ENCODE measurements at places on chromosomes 1 and 21.

- DNase-seq, result no peak
Observed at GRCh38 chr1:229037806-229038405, 233.0 kb upstream of the RAB4A start.

DNA sequence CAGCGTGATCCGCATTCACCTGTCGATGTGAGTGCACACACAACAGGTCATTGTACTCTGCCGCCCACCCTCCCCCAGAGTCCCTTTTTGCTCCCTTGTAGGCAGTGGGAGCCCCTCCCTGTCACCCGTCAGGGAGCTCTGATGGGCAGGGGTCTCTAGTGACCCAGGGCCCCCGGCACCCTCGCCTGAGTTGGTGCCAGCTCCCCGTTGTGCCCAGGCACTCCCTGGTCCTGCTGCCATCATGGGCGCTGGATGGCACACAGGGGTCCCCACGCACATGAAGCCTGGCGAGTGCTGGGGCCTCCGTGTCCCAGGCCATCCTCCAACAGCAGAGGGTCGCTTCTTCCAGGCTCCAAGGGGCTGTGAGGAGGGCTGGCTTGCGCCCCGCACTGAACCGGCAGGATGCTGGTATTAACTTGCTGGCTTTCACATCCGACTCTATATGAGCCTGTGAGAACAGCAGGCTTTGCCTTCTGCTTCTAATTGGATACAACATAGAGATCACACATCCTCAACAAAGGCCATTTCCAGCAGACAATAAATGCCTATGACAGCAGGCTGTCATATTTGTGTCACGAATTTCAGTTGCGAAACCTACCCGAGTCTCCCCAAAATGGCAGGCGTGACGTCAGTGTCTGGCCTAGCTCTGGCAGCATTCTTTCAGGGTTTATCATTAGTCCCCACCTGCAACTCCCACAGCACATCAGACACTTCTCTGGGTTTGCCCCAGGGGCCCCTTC is 35.4 kb downstream of the KIAA1614 start:
- no peak for DNase-seq

DNA sequence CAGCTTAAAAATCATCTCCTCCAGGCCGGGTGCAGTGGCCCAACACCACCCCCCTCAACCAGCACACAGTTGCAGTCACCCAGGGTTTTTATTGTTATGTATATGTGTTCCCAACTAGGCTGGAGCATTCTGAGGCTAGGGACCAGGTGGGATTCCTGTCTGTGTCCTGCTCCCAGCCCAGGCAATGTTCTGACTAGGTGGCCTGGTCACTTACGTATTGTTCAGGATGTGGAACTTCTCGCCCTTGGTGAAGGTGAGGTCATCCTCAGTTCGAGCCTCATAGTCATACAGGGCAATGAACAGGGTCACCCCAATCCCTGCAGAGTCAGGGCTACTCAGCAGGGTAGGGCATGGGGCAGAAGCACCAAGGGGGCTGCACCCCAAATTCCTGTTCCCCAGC is 12.2 kb downstream of the FGR start:
- DNase-seq, result no peak

- DNase-seq, result peak; percentile 85
Observed at GRCh38 chr1:64966158-64966971, at the start of gene JAK1. Gene JAK1, minus strand, starts transcription at chr1:64966549. Its CDS starts 80,285 bp downstream, at chr1:64886264.

DNA sequence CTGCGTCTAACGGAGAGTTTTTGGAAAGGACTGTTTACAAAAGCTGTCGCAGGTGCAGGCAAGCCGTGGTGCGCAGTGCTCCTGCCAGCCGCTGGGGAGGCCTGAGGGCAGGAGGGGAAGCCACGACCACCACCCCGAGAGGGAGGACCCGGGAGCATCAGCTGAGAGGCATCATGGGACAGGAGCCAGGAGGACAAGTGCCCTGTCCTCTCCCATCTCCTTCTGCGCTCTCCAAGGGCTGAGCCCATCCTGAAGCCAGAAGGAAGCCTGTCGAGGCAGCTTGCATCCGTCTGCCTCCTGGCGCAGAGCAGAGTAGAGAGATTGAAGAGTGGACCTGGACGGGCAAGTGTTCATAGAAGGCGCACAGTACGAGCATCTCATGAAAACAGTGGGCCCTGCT is 310.9 kb downstream of the KIF26B start:
- no peak for DNase-seq

GRCh38 chr1:23742670-23743286 is 493 bp upstream of the ELOA start:
- no peak for DNase-seq

DNA sequence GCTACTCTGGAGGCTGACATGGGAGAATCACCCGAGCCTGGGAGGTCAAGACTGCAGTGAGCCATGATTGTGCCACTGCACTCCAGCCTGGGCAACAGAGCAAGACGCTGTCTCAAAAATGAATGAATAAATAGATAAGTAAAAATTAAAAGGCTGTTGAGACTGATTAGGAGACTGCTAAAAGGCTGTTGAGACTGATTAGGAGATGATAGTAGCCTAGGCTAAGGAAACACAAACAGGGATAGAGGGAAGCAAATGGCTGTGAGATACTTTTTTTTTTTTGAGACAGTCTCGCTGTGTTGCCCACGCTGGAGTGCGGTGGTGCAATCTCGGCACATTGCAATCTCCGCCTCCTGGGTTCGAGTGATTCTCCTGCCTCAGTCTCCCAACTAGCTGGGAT is 28.4 kb downstream of the PRPF38A start:
- DNase-seq, result no peak

DNA sequence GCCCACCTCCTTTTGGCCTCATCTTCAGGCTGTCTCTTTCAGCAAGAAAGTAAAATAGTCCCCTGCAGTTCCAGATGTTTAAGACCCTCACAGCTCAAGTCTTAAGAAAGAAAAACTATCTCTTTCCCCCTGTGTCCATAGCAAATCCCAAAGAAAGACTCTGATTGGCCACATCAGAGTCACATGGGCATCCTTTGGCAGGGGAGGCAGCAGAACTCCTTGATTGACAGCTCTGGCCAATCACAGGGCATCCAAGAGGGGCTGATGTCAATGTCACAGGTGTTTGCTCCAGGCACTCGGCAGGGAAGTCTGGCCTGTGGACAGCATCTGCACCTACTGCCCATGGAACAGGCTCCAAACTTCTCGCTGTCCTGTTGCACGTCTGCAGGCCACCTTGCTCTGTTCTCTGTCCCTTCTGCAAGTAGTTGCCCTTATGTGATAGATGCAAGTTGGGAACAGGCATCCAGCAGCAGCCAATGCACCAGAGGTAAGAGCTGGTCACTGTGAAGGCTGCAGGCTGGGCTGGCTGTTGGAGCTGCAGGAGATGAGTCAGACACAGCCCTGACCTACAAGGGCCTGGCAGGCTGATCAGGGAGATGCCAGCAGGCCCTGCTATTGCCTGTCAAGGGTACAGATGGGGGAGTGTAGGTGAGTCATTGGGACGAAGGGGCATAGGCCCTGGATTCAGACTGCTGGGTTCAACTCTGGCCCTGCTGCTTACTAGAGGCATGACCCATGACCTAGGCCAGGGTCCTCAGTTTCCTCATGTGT is 96.8 kb upstream of the TMEM51 start:
- DNase-seq, result no peak

- no peak for DNase-seq
Observed at GRCh38 chr1:151026460-151026859, 9.9 kb upstream of the BNIPL start.

GRCh38 chr21:27817902-27818623 is 851.2 kb upstream of the ADAMTS5 start:
- no peak for DNase-seq

GRCh38 chr1:14377386-14377785 is 221.1 kb upstream of the KAZN start:
- DNase-seq, result no peak

DNA sequence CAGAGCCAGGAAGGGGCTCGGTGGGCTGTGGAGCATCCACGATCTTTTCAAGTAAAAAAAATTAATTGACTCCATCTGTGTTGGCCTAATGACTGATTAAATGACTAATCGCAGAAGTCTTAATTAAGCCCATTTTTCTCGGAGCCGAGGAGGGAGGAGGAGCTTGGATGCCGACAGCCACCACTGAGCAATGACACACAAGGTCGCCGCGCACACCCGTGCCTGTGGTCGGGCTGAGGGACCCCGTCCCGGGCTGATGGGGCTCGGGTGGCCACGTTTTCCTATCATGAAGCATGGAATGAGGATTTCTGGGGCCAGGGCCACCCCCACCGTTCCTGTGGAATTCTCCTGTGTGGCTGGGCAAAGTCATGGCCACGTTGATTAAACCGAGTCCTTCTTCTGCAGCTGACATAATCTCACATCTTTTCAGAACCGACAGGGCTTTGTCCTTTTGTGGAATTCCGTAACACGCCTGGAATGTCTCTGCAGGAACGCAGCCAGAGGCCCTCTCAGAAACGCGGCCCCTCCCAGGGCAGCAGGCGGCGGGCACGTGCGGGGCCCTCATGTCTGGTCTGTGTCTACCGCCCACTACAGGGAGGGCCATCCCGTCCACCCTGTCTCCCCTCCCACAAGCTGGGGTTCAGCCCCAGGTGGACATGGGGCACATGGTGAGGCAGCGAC is 60.7 kb downstream of the MORN1 start:
- no peak for DNase-seq

- DNase-seq, result no peak
Observed at GRCh38 chr1:4684864-4685522, 30.6 kb downstream of the AJAP1 start.

- no peak for DNase-seq
Observed at GRCh38 chr1:212549503-212550017, 59.0 kb upstream of the ATF3 start.

DNA sequence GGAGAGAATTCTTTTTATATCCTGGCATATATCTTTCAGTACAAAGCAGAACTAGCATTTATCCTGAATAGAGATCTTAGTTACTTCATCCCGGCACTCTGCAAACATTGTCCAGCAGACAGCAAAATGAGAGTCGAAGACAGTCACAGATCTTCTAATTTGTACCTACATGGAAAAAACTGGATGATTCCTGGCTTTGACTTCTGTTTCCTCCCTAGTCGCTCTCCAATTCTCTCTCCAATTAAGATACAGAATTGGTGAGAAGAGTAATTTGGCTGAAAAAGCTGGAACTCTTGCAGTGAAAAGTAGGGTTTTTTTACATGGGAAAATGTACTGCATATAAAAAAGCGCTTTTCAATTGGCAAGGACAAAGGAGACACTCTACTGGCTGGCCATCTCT is 151.1 kb upstream of the C8B start:
- DNase-seq, result no peak

DNA sequence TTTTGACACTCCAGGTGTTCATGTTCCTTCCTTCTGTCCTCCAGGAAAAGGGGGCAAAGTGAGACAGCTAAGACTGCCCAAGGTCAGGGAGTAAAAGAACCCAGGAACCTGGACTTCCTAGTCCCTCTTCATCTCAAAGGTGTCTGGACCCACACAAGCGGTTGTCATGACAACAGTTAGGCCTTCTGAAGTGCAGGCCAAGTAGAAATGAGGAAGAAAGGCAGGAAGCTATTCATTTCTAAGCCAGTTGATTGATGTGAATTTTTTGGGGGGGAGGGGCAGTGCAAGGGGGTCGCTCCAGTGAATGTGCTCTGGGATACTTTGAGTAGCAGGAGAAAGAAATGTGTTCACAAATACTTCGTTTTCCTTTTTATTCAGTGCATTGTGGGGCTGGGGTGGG is 114.3 kb downstream of the NAV1 start:
- DNase-seq, result no peak

DNA sequence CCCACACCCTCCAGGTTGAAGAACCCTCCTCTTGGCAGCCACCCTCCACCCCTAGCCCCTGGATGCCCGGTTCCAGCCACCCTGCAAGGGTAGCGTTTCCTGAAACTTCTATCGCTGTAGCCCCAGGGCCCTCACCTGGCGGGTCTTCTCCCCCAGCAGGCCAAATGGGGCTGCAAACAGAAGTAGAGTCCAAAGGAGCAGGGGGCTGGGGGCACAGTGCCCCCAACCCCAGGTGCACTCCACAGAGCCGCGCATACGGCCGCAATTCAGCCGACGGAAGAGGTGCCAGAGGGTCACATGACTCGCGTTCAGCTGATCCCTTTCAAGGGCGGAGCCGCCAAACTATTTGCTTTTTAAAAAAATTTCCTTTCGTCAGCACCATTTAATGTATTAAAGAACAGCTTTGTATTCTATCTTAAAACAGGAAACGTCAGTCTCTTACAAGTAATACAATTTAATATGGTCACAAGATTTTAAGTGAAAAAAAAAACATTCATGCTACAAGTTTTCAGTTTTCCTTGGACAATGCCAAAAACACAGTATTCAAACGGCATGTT is at the start of gene GLMP:
Gene GLMP, minus strand, starts transcription at position 289 of the 557 bp plus-strand sequence. Its CDS starts 34 bp downstream, at position 255.
- DNase-seq, result no peak

DNA sequence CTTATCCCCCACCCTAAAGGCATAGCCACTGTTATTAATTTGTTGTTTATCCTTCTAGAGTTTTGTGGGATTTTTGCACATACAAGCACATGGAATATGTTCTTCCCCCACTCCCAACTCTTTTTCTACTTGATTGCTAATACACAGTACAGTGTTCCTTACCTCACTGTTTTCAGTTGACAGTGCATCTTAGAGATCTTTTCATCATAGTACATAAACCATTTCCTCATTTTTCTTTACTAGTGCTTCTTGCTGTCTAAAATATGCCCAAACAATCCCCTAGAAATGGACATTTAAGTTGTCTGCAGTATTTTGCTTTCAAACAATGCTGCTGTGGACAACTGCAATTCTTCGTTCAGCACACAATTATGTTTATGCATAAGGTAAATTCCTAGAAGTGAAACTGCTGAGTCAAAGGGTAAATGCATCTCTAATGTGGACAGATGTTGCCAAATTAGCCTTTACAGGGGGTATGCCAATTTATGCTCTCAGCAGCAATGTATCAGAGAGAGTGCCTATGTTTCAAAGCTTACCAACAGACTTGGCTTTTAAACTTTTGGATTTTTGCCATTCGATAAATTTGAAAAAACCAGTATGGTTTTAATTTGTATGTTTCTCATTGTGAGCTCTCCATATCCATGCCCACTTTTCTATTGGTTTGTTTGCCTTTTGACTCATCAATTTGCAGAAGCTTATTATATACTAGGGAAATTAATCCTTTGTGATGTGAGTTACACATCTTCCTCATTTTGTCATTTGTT is 132.6 kb downstream of the MRPS6 start:
- no peak for DNase-seq

DNA sequence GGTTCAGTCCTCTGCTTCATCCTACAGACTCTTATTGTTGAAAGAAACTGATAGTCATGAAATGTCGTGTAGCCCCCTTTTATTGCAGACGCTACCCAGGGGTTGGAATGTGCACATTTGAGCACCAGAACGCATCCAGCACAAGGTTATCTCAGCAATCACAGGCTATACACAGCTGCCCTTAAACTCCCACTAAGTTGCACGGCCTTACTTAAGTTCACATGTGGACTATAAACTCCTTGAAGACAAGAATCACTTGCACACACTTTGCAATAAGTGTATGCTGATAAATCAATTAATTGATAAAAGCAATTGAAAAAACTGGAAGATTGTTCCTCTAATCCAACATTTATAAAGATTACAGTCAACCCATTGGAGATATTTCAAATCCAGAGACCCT is 18.9 kb downstream of the SLC30A10 start:
- no peak for DNase-seq
